Mononuclear cell (primary cell): ENCODE measurements at places on chromosomes 12 and 14. TPM values are rescaled to one million over a fixed set of nuclear protein-coding genes. Genes with fewer than 3 reads are reported as not detected.

KRT7 gene
- not detected for total RNA-seq

LRRC10 gene
- total RNA-seq: not detected

OVCH1 gene
- total RNA-seq: not detected

SLC6A12 gene
- 0.73 TPM for total RNA-seq

PLD4 gene
- 15.3 TPM for total RNA-seq

MOAP1 gene
- total RNA-seq: 109 TPM

ACSM4 gene
- not detected for total RNA-seq

KCNK13 gene
- 0.42 TPM for total RNA-seq

SUOX gene
- total RNA-seq: 2.4 TPM
